ENCODE measurements at places on chromosomes 2 and 18. TPM values are rescaled to one million over a fixed set of nuclear protein-coding genes. Genes with fewer than 3 reads are reported as not detected.

- no peak for DNase-seq
Observed at GRCh38 chr2:221641181-221641871, 69.2 kb upstream of the EPHA4 start.

GRCh38 chr18:7618891-7619442, 51.9 kb downstream of the PTPRM start:
- DNase-seq = no peak

- DNase-seq = no peak
Observed at GRCh38 chr2:157221394-157221988, 36.0 kb upstream of the GALNT5 start.

GRCh38 chr2:7241041-7241745, 324.0 kb downstream of the RNF144A start:
- DNase-seq = no peak

DNA sequence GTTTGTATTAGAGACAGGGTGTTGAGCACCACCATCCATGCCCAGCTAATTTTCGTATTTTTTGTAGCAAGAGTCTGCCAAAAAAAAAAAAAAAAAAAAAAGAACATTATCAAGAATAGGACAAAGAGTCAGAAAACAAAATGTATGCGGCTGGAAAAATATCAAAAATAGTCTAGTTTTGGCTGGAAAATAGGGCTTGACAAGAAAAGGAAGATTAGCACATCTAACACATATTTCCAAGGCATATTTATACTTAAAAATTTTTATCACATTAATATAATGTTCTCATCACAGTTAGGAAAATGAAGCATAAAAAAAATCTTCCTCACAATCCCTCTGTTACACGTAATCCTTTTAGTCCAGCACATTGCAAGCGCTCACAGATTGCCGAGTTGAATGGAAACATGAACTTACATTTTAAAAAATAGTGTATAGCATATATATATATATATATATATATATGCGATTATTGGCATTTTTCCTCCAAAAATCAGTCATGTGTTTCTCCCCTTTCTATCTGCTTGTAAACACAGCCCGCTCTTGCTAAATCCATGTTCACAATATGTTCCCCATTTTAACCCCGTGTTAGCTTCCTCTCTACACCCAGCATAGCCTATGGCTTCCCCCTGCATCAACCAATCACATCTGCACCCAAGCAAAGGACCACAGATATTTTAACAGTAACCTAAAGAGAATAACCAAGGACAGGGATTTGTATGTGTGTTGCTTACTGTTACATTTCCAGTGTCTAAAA, 183.0 kb downstream of the AFF3 start:
- no peak for DNase-seq

DNA sequence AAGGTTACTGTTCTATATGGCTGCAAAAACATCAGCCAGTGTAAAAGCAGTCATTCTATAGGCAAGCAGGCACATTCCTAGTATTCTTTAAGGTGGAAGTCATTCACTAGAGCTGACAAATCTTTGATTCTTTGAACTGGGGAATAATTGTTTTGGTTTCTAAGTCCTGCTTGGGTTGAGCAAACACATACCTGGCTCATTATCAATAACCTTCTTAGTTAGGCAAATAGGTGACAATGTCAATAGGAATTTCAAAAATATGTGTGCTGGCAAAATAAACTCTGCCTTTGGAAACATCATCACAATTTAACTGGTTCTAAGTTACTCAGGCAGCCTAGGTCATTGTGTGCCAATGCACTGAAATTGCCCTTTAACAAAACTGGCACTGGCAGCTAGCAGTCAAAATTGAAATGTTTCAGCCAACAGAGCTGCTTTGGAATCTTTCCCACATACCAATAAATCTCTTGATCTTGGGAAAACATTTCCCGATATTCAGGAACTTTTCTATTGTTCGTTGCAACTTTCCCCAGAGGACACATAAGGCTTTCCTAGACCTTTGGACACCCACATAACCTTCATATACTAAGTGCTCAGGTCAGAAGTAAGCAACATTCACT, 402.0 kb upstream of the MMADHC start:
- no peak for DNase-seq

DNA sequence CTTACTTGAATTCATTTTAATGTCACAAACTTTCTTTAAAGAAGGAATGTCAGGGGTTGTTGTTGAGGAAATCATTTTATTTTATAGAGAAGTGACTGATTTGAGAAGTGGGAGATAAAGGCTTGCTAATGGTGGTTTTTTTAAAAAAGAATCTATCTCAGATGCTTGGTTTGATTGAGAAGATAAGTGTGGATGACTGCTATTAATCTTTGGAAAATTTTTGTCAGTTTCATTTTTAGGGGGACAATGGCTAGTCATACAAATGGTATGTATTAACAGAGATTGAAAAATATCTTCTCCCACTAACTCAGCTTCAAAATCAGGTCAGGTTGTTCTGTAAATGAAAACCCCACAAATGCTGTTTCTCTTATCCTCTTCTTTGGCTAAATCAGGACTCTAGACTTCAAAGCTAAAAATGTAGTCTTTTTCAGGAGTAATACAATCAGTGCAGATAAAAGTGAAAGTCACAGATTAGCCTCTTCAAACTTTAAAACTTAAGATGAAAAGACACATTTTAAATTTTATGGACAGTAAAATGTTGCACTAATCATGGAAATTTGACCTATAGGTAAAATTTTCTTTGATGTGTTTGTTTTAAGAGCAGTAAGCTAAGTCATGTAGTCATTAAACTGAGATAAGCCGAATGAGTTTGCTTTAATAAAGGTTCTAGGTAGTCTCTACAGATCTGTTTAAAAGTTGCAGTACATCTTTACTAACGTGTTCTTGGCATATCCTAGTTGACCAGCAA, 674.2 kb upstream of the VRK2 start:
- no peak for DNase-seq

DNA sequence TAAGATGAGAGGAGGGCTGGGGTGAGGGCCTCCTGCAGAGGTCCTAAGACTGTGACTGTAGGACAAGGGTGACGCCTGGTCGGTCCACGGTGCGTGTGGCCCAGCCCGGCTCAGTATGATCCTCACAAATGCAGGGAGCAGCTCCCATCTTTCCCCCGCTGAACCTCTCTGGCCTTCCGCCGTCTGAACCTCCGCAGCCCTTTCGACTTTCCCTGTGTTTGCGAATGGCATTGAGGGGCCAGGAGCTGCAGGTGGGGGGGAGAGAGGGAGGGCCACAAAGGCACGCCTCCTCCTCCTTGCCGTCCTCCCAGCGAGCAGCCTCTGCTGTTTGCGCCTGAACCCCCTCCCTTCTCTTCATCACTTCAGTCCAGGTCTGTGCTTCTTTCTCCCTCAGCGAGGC, 68.6 kb upstream of the PXDN start:
- DNase-seq = no peak

DNA sequence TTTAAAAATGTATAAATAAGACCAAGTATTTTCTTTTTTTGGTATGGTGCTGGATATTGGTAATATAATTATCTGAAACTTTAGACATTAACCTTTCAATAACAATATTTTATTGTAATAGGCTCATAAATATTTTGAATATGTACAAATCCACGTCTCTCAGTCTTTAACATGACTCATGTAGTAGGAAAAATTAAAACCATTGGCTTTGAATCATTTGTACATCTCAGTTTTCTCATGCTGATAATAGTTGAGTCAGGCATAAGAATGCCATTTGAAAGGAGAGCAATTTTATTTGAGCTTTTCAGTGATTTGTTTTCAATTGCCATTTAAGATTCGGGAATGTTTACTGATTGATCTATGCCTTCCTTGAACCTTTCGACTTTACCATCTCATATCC, 364.8 kb downstream of the TGIF1 start:
- no peak for DNase-seq

GRCh38 chr18:28331551-28331950, 154.6 kb upstream of the CDH2 start:
- no peak for DNase-seq

DNA sequence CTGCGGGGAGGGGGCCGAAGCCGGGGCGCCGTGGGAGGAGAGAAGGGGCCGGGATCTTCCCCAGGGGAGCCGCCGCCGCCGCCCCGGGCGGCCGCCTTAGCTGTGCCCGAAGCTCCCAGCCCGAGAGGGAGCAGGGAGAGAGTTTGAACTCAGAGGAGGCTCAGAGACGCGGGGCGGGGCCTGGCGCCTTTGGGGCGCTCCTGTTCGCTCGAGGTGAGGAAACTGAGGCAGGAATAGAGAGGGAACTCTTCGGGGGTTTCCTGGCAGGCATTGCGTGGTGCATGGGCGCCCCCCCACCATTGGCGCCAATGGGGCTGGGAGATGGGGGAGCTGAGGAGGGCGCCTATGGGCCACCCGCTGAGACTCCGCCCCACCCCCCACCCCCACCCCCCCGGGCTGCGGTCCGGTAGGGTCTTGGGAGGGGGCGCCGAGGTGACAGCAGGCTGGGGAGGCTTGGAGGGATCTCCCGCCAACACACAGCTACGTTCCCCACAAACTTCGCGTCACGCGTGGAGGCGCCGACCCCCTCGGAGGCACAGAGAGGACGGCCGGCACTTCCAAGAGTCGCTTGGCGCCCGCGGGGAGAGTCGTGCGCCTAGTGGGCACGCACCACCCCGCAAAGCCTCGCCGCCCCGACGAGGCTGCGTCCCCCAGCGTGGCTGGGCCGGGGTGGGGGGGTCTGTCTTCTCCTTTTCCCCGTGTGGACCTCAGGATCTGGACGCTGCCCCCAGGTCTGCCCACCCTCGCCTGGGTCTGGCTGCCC, 680 bp downstream of the CTDSP1 start:
- DNase-seq = peak; percentile 56

- DNase-seq = no peak
Observed at GRCh38 chr2:18585526-18585925, 3.8 kb downstream of the NT5C1B start.

DNA sequence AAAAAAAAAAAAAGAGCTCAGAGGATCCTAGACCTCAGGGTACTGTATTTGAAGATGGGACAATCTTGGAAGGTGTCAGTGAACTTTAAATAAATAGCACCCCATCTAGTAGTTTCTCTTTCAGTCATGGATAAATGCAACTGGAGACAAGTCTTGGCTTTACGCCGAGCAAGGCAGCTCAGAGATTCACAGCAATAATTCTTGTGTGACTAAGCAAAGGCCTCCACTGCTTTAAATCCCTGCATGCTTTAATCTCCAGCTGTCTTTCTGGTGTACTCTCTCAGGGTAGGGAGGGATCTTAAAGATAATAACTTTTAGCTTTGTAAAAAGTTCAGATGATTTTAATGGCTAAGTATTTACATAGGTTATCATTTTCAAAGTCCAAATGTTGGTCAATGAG, 36.3 kb downstream of the NRXN1 start:
- DNase-seq = no peak

DNA sequence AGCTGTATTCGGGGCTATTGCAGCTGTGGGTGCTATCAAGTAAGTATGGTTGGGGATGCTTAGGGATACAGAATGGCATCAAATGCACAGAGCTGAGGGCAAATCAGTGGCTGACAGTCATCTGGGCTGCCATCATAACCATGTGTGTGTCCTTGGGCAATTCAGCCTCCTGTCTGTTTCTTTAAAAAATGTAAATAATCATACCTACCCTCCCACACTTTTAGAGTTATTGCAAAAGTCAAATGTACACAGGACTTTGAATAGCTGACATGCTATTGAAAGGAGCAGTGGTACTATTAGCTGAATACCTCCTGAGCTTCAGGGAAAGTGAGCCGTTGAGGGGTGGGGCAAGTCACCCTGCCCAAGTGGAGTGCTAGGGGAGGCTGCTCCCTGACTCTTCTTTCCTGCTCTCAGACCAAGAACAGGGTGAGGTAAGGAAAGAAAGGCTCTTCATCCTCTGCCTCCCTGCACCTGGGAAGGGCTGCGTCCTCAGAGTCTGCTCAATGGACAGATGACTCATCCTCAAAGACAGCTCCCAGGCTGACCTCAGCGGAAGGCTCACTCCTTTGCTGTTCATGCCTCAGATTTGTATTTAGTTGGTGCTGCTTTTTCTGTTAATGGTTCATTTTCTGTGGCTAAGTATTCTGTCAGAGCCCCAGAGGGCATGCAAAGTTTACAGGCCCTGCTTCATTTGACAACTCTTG, 54.9 kb upstream of the BZW1 start:
- DNase-seq = no peak

GRCh38 chr2:118991554-118991953, 49.6 kb downstream of the MARCO start:
- DNase-seq = no peak

- DNase-seq = no peak
Observed at GRCh38 chr2:237993701-237994100, 26.9 kb downstream of the UBE2F start.

GRCh38 chr2:59096973-59097372, 855.8 kb upstream of the FANCL start:
- no peak for DNase-seq

- no peak for DNase-seq
Observed at GRCh38 chr2:214902286-214902685, 92.8 kb upstream of the BARD1 start.

GRCh38 chr2:98515250-98515991, 70.8 kb downstream of the INPP4A start:
- no peak for DNase-seq

DNA sequence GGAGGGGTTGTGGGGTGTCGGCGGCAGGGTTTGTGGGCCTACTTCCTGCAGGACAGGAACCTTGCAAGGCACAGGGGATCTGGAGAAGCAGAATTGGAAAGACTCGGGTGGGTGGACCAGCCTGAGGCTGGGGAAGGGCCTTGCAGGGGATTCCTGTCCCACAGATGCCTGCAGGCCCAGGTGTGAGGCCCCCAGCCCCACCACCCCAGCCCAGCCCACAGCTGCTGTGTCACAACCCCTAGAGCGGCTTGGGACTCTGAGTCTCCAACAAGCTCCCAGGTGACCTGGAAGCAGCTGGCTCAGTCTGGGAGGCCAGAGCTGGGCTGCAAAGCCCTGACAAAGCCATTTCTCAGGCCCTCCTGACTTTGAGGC, 93.1 kb downstream of the ZFP36L2 start:
- DNase-seq = no peak

DNA sequence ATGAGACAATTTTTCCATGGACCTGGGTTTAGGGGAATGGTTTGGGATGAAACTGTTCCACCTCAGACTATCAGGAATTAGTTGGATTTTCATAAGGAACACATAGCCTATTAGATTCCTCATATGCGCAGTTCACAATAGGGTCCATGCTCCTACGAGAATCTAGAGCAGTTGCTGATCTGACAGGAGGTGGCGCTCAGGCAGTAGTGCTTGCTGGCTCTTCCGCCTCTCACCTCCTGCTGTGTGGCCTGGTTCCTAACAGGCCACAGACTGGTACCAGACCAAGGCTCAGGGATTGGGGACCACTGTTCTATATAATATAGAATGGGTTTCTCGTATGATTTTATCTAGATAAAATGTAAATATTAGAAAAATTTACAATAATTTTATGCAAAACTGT, 338.7 kb downstream of the CPS1 start:
- no peak for DNase-seq

AQP12A gene
- not detected for total RNA-seq

HADHB gene
- total RNA-seq = 45.3 TPM

ATP6V1B1 gene
- total RNA-seq = not detected

HES6 gene
- total RNA-seq = 9.5 TPM

FHOD3 gene
- total RNA-seq = 13.8 TPM

WNT10A gene
- not detected for total RNA-seq

ALPG gene
- total RNA-seq = not detected

COA5 gene
- 76.5 TPM for total RNA-seq

MC2R gene
- not detected for total RNA-seq

SLC5A7 gene
- not detected for total RNA-seq

GYPC gene
- total RNA-seq = 67.6 TPM

CNRIP1 gene
- 30.2 TPM for total RNA-seq

FIGN gene
- total RNA-seq = 3.6 TPM

Measured in uterus (tissue), 4 donors.